Epithelial cell of prostate (primary cell): ENCODE measurements at places on chromosomes 7 and 10.

- no peak for DNase-seq
These were observed 301.5 kb upstream of the PHF14 start for GRCh38 chr7:10672186-10672585.

- no peak for DNase-seq
These were observed 88.6 kb downstream of the RNF216 start for GRCh38 chr7:5692845-5693278.

DNA sequence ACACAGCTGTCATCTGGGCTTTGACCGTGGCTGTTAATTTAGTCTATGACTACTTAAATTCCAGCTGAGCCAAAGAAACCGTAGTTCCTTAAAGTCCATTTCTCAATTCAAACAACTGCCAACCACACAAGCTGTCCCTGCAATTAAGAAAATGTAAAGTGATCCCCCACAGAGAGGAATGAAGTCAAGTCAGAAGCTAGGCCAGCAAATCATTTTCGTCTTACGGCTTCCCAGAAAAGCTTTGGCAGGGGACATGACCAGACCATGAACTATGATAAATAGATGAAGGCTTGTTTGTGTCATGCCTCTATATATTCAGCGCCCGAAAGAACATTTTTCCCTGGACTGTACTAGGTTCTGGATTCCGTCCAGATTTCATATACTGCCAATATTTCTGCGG lies 54.6 kb downstream of the HACD1 start:
- DNase-seq, result no peak

GRCh38 chr7:130648580-130648979 lies 20.0 kb downstream of the COPG2 start:
- DNase-seq, result no peak
